ENCODE measurements at places on chromosomes 1 and 21. TPM values are rescaled to one million over a fixed set of nuclear protein-coding genes. Genes with fewer than 3 reads are reported as not detected.

The WDR26 gene
- 59.5 TPM for polyA plus RNA-seq

The PGLYRP4 gene
- polyA plus RNA-seq = 0.31 TPM

The OR10Z1 gene
- polyA plus RNA-seq = 0.12 TPM

The NFIA gene
- polyA plus RNA-seq = 9.6 TPM

The FGR gene
- 4.0 TPM for polyA plus RNA-seq

The GJC2 gene
- 7.2 TPM for polyA plus RNA-seq

The COL11A1 gene
- polyA plus RNA-seq = 4.1 TPM

The TMEM82 gene
- polyA plus RNA-seq = 15.6 TPM

The FMO2 gene
- polyA plus RNA-seq = 0.28 TPM

The FAM163A gene
- 5.5 TPM for polyA plus RNA-seq

The AQP10 gene
- 11.1 TPM for polyA plus RNA-seq

The HYI gene
- polyA plus RNA-seq = 68.1 TPM

The LIX1L gene
- polyA plus RNA-seq = 12.0 TPM

The MNDA gene
- polyA plus RNA-seq = 3.6 TPM

The LEMD1 gene
- polyA plus RNA-seq = 1.0 TPM

The IGSF3 gene
- 36.1 TPM for polyA plus RNA-seq

The EDN2 gene
- polyA plus RNA-seq = 0.51 TPM

The NEK7 gene
- 43.2 TPM for polyA plus RNA-seq

The PLA2G2D gene
- 0.18 TPM for polyA plus RNA-seq

The NR5A2 gene
- polyA plus RNA-seq = 36.5 TPM

The C4BPA gene
- 0.04 TPM for polyA plus RNA-seq

The ATP1A2 gene
- polyA plus RNA-seq = 7.5 TPM

The TMCO4 gene
- polyA plus RNA-seq = 10.4 TPM

The C1orf115 gene
- polyA plus RNA-seq = 154 TPM

The ADAMTSL4 gene
- 15.9 TPM for polyA plus RNA-seq

The NOL9 gene
- 12.6 TPM for polyA plus RNA-seq

The KRTAP21-2 gene
- polyA plus RNA-seq = not detected

The TNFRSF4 gene
- 1.1 TPM for polyA plus RNA-seq

The HES5 gene
- polyA plus RNA-seq = 0.31 TPM

The TP53BP2 gene
- polyA plus RNA-seq = 25.5 TPM

The DNMT3L gene
- polyA plus RNA-seq = not detected

The NDUFS5 gene
- polyA plus RNA-seq = 266 TPM
